ENCODE measurements at places on chromosomes 16 and 17.

- DNase-seq: no peak
Measured at GRCh38 chr17:81404558-81405165, 9.4 kb downstream of the BAHCC1 start.

- no peak for DNase-seq
Measured at GRCh38 chr17:7128160-7128559, 13.5 kb upstream of the ASGR2 start.

DNA sequence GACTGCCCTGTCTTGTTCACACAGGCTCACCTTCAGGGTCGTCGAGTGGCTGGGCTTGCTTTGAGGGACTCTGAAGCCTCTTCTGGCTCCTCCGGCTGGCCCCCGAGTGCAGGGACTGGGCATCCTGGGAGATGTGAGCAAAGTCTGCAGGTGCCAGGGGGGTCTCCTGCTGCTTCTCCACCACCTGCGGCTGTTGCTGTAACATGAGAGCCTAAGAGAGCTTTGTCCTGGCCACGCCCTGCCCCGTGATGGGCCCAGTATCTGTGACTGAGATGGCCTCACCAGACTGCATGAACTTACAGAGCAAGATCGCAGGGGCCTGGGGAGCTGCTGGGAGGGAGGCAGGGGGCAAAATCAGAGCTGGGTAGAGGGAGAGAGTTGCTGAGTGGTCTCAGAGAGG, 12.5 kb downstream of the ERN2 start:
- no peak for DNase-seq

GRCh38 chr17:10337976-10338375, 34.8 kb downstream of the MYH13 start:
- DNase-seq: no peak

- DNase-seq: no peak
Measured at GRCh38 chr17:59356543-59357218, 25.2 kb downstream of the YPEL2 start.

DNA sequence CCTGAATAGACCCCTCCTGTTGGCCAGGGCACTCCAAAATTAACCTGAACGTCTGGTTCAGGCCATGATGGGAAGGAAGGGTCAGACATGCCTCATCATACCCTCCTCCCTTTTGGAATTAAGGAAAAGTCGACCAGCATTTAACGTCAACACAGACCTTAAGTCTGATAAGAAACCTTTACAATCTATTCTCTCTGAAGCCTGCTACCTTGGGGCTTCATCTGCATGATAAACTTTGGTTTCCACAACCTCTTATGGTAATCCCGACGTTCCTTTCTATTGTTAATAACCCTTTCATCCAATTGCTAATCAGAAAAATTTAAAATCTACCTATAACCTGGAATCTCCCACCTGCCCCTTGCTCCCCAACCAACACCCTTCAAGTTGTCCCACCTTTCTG, 358.5 kb downstream of the CDH8 start:
- DNase-seq: no peak

GRCh38 chr17:9987779-9988585, 82.9 kb upstream of the RCVRN start:
- DNase-seq: peak; percentile 22

- no peak for DNase-seq
Measured at GRCh38 chr16:54431041-54431996, 144.7 kb upstream of the IRX3 start.

Data from stimulated activated CD4-positive, alpha-beta T cell treated with anti-CD3 and anti-CD28 coated beads, Interleukin-15, amount 100 ng/mL, for 24 hours (primary cell).